Activated CD8-positive, alpha-beta memory T cell treated with anti-CD3 and anti-CD28 coated beads for 24 hours (primary cell): ENCODE measurements at places on chromosomes 11 and 22.
A peak's percentile ranks its signal among the peaks of the same experiment; 100 is the strongest.

DNA sequence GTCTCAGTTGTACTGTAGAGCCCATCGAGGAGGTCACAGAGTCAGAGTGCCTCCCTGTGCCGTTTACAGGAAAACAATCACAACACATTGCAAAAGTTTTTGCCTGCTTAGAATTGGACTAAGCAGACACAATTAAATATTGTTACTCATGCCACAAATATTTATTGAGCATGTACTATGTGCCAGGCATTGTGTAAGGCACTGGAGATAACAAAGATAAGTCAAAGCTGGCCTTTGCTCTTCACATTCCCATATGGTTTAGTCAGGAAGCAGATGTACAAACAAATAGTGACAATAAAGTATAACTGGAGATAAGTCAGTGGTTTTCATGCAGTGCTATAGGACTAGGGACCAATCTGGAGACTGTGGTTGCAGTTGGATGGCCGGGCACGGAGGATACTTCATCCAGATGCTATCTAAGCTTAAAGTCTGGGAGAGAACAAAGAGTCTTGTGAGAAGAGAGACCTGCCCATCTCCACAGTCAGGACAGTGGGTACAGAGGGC lies 550.7 kb downstream of the INSC start:
- no peak for DNase-seq

- peak; percentile 90 for DNase-seq
Observed at GRCh38 chr22:22753526-22754267, 109.3 kb downstream of the GGTLC2 start.

DNA sequence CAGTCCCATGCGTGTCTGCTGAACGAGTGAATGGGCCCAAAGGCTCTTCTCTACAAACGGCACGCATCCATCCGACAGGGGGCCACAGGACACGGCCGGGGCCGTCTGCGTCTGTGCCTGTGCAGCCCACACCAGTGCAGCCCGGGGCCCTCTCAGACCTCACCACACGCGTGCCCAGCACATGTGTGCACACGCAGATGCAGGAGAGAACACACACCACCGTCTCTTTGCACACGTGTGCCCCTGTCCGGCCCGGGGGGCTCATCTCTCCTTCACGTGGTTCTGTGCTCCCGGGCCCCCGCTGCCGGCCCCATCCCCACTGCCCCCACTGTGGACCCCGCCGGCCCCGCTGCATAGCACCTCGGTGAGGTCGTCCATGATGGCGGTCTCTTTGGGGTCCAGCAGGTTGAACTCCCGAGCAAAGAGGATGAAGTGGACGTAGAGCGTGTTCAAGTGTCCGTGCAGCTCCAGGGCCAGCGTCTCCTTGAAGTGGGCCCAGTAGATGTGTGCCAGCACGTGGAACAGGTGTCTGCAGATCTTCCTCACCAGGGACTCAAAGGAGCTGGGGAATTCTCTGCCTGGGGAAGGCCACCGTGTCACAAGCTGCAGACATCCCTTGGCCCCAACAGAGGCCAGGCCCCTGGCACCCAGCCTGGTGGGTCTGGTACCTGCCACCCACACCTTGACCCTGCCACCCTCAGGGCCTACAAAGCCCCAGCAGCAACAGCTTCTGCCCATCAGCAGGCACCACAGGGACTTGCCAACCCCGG lies 16.5 kb downstream of the MOB2 start:
- no peak for DNase-seq

DNA sequence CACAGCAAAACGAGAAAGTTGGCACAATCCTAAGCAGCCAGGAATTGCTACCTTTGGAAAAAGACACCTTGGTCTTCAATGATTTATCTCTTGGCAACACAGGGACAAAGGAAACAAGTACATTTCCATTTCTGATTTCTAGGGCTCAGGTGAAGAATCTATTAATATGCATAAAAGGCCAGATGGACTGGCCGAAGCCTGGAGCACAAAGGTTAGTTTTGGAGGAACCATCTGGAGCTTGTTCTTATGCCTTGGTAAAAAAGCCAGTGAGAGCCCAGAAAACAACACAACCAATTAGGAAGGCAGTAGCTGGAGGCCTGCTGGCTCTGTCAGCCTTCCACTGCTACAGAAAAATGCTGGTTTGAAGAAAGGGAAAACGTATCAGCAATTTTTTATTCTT lies 713.5 kb upstream of the API5 start:
- DNase-seq = no peak

GRCh38 chr11:86067009-86067850 lies 1.7 kb downstream of the PICALM start:
- no peak for DNase-seq

GRCh38 chr11:105153392-105153791 lies 13.8 kb upstream of the CARD18 start:
- no peak for DNase-seq

GRCh38 chr11:108663154-108663877 lies 1.6 kb upstream of the DDX10 start:
- DNase-seq = no peak

DNA sequence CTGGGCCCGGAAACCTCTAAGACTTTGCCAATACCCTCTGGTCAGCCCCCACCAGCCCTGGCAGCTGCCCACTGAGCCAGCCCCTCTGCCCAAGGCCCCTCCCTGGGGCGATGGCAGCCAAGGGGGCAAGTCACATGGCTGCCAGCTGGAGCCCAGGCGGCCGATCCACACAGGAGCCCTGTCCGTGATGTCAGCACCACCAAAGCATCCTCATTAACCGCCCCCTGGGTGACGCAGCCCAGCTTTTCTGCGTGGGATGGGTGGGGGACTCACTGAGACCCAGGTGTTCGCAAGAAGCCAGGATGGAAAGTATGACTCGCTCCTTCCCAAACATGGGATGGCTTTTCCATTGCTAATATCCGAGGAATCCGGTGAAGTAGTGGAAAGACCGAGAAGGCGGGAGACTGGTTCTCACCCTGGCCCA lies 46.6 kb upstream of the WNT7B start:
- no peak for DNase-seq

GRCh38 chr11:134576286-134576685 lies 164.2 kb upstream of the B3GAT1 start:
- DNase-seq = peak; percentile 38

DNA sequence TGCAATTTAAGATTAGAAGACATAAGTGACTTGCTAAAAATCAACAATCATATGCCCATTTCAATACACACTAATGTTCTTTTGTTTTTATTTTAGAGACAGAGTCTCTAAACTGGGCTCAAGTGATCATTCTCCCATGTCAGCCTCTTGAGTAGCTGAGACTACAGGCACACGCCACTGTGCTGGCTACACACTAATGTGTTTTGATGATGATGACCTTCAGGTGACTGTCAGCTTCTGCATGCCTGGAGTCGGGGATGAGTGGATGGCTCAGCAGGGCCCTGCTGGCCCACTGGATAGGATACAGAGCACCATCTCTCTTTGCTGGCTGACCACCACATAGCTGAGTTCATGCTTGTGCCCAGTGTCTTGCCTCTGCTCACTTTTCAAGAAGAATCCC lies 27.0 kb upstream of the POU2AF1 start:
- DNase-seq = no peak

DNA sequence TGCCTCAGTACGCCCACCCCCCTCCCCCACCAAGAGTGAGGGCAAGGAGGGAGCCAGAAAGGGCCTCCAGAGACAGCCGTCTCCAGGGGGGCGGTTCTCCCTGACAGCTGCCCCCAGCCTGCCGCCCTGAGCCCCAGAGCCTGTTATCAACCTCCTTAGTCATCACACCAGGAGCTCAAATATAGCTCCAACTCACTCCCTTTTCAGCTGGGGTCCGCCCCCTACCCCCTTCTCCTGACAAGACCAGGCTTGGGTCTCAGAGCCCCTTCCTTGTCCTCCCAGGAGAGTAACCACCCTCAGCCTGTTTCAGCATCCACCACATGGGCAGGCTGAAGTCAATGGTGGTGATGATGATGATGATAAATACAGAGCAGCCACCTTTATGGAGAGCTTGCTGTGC lies 2.5 kb upstream of the INPP5J start:
- DNase-seq = no peak

DNA sequence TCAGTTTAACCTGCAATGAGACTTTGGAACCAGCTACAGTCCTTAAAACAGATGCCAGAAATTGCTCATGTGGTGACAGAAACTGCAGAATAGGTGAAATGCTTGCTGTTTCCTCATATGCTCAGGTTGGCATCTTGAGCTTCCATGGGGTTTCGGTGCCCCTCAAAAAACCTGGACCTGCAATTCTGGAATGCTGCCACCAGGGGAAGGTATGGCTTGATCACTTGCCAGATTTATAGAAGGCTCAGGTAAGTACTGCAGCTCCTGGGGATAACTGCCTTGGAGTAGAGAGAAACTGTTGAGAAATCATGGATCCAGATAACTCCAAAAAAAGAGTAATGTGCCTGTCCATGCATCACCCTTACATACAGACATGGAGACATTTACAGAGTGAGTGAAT lies 113.0 kb downstream of the CTTN start:
- no peak for DNase-seq

- DNase-seq = no peak
Observed at GRCh38 chr22:50376085-50376651, 33.0 kb downstream of the PPP6R2 start.

DNA sequence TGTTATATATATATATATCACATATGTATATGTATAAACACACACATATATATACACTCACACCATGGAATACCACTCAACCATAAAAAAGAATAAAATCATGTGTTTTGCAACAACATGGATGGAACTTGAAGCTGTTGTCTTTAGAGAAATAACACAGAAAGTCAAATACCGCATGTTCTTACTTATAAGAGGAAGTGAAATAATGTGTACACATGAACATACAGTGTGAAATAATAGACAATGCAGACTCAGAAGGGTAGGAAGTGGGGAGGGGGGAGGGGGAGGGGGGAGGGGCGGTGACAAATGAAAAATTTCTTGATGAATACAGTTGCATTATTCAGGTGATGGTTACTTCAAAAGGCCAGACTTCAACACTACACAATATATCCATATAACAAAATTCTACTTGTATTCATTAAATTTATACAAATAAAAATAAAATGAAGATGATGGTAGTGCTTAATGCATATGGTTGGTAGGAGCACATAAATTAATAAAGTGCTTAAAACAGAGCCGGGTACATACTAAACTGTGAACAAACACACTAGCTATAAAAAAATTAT lies 5.8 kb upstream of the OR5B2 start:
- no peak for DNase-seq

- no peak for DNase-seq
Observed at GRCh38 chr11:45267052-45267451, 19.1 kb downstream of the SYT13 start.

DNA sequence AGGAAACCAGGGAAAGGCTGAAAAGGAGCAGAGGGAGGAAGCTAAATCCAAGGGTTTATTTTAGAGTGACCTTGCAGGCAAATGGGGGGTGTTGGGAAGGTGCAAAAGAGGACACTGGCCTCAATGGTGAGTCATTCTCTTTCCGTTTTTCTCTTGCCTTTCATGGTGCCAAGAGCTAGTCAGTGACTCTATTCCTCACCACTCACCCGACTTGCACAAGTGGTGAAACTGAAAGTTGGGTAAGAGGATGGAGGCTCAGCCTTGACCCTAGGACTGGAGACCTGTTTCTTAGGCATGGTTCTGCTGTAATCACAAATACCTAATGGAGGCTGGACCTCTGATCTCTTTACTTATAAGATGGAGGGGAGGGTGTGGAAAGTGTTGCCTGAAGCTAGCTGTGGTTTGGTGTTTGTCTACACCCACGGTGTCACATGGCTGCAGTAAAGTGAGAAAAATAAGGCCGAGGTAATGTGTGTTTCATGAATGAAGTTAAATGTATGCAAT lies 67.3 kb upstream of the CREB3L1 start:
- no peak for DNase-seq

DNA sequence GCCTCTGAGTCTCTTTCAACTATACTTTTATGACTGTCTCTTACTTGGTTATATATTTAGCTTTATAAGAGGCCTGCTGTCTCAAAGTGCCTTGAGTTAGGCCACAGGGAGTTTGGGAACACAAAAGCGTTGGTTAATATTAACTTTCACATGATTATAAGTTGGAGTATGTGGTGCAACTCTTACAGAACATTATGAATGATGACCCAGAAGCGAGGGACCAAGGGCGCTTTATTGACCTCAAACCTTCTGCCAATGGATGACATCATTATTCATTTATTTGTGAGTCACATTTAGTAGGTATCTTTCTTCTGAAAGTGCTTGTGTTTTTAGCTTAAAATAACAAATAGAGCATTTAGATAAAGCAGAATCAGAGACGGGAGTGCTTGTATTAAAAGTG lies 298.0 kb upstream of the ZC3H12C start:
- no peak for DNase-seq

- no peak for DNase-seq
Observed at GRCh38 chr11:61542024-61542461, 33.5 kb downstream of the LRRC10B start.

GRCh38 chr11:776561-777287 lies 563 bp downstream of the GATD1 start:
- no peak for DNase-seq

DNA sequence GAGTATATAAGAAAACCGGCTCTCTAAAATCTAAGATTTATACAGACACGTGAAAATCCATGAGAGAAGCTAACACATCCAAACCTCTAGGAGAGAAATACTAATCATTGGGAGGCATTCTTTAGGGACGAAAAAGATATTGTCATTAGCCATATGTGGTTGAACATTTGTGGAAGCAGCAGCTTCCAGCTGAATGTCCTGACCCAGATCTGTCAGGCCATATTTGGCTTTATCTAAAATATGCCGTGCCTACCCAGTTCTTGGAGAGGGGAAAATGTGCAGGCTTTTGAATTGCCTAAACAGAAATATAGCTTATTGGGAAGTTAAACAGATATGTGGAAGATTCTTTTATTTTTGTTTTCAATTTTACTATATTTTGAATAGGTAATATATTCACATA lies 6.4 kb downstream of the CCDC89 start:
- no peak for DNase-seq
